ENCODE measurements at places on chromosomes 2 and 18.
A peak's percentile ranks its signal among the peaks of the same experiment; 100 is the strongest.

GRCh38 chr2:99485824-99486223, 4.0 kb downstream of the REV1 start:
- H3K27ac ChIP-seq = no peak overlapping the region
- H3K36me3 ChIP-seq = peaks cover 11% of the 10 kb centered on the region
- peaks cover 39% of the 10 kb centered on the region for H3K4me1 ChIP-seq
- no peak overlapping the region for H3K4me3 ChIP-seq
- no peak for DNase-seq
- no peaks in the 10 kb centered on the region for H3K27me3 ChIP-seq

- no peaks in the 10 kb centered on the region for H3K4me1 ChIP-seq
- no peaks in the 10 kb centered on the region for H3K36me3 ChIP-seq
- H3K27ac ChIP-seq = no peak overlapping the region
- DNase-seq = no peak
- no peaks in the 10 kb centered on the region for H3K27me3 ChIP-seq
Observed at GRCh38 chr2:229162015-229162414, 109.1 kb downstream of the PID1 start.

GRCh38 chr2:75608684-75609333, 37.8 kb upstream of the MRPL19 start:
- peaks cover 27% of the 10 kb centered on the region for H3K27me3 ChIP-seq
- DNase-seq = peak; percentile 71
- H3K4me1 ChIP-seq = peaks cover 1% of the 10 kb centered on the region
- no peak overlapping the region for H3K4me3 ChIP-seq

GRCh38 chr2:118371515-118371914, 283.2 kb downstream of the INSIG2 start:
- peaks cover 4% of the 10 kb centered on the region for H3K27me3 ChIP-seq
- H3K4me1 ChIP-seq = no peaks in the 10 kb centered on the region
- no peak overlapping the region for H3K4me3 ChIP-seq

GRCh38 chr2:42386682-42387081, 25.7 kb upstream of the COX7A2L start:
- H3K4me3 ChIP-seq = no peak overlapping the region
- H3K27me3 ChIP-seq = peaks cover 2% of the 10 kb centered on the region
- H3K27ac ChIP-seq = no peak overlapping the region
- no peak for DNase-seq
- H3K4me1 ChIP-seq = no peaks in the 10 kb centered on the region

- no peak for DNase-seq
- H3K4me1 ChIP-seq = peaks cover 3% of the 10 kb centered on the region
- H3K27me3 ChIP-seq = peaks cover 4% of the 10 kb centered on the region
- H3K4me3 ChIP-seq = no peak overlapping the region
Observed at GRCh38 chr2:196380098-196380497, 208.7 kb upstream of the STK17B start.

- no peaks in the 10 kb centered on the region for H3K36me3 ChIP-seq
- peaks cover 14% of the 10 kb centered on the region for H3K27me3 ChIP-seq
- H3K4me1 ChIP-seq = no peaks in the 10 kb centered on the region
- DNase-seq = no peak
Observed at GRCh38 chr2:26633993-26634595, 7.1 kb downstream of the CIB4 start.

GRCh38 chr18:27661320-27662018, 476.4 kb upstream of the CHST9 start:
- H3K4me1 ChIP-seq = no peaks in the 10 kb centered on the region
- H3K36me3 ChIP-seq = no peaks in the 10 kb centered on the region
- no peak for DNase-seq
- H3K4me3 ChIP-seq = no peak overlapping the region
- H3K27ac ChIP-seq = no peak overlapping the region

GRCh38 chr2:10034333-10035052, 8.9 kb upstream of the KLF11 start:
- H3K36me3 ChIP-seq = no peaks in the 10 kb centered on the region
- H3K27ac ChIP-seq = no peak overlapping the region
- DNase-seq = no peak
- peaks cover 5% of the 10 kb centered on the region for H3K4me1 ChIP-seq
- no peak overlapping the region for H3K4me3 ChIP-seq

GRCh38 chr18:28692337-28692736, 515.4 kb upstream of the CDH2 start:
- H3K27me3 ChIP-seq = no peaks in the 10 kb centered on the region
- H3K4me1 ChIP-seq = no peaks in the 10 kb centered on the region
- no peaks in the 10 kb centered on the region for H3K36me3 ChIP-seq
- H3K4me3 ChIP-seq = no peak overlapping the region
- H3K27ac ChIP-seq = no peak overlapping the region

GRCh38 chr18:53701697-53702096, 522.8 kb downstream of the MBD2 start:
- DNase-seq = no peak
- no peaks in the 10 kb centered on the region for H3K4me1 ChIP-seq
- no peaks in the 10 kb centered on the region for H3K27me3 ChIP-seq

- peak overlapping the region; percentile 1 for H3K27ac ChIP-seq
- peaks cover 15% of the 10 kb centered on the region for H3K36me3 ChIP-seq
- peaks cover 18% of the 10 kb centered on the region for H3K4me1 ChIP-seq
- no peak overlapping the region for H3K4me3 ChIP-seq
Observed at GRCh38 chr2:62152000-62152399, 43.9 kb upstream of the B3GNT2 start.

DNA sequence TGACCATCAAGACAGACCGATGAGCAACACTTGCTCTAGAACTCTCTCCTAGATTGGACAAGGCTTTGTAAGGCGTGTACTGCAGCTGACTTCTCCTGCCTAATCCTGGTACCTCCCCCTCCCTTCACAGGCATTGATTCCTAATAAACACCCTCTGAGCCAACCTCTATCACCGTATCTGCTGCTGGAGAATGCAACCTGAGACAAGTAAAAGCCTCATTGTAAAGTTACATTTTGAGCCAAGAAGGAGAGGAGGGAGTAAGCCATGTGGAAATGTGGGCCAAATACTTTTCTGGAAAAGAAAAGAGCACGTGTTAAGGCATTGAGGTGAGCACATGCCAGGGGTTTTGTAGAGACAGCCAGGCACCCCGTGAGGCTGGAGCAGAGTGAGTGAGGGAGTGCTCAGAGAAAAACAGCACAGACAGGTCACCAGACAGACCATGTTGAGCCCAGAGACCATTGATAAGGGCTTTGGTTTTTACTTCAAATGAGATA, 2.6 kb upstream of the WDFY1 start:
- DNase-seq = no peak
- H3K27me3 ChIP-seq = no peaks in the 10 kb centered on the region
- peaks cover 47% of the 10 kb centered on the region for H3K4me1 ChIP-seq
- H3K27ac ChIP-seq = peak overlapping the region; percentile 84
- H3K36me3 ChIP-seq = peaks cover 19% of the 10 kb centered on the region
- H3K4me3 ChIP-seq = no peak overlapping the region

GRCh38 chr2:176526995-176527901, 258.0 kb downstream of the MTX2 start:
- H3K4me3 ChIP-seq = no peak overlapping the region
- no peaks in the 10 kb centered on the region for H3K4me1 ChIP-seq
- H3K27me3 ChIP-seq = peaks cover 26% of the 10 kb centered on the region
- no peak for DNase-seq
- no peak overlapping the region for H3K27ac ChIP-seq

GRCh38 chr2:196195302-196195701, 23.9 kb upstream of the STK17B start:
- H3K27me3 ChIP-seq = peaks cover 1% of the 10 kb centered on the region
- no peak for DNase-seq
- H3K27ac ChIP-seq = peak overlapping the region; percentile 36
- H3K4me3 ChIP-seq = peak overlapping the region; percentile 33
- H3K36me3 ChIP-seq = peaks cover 20% of the 10 kb centered on the region

DNA sequence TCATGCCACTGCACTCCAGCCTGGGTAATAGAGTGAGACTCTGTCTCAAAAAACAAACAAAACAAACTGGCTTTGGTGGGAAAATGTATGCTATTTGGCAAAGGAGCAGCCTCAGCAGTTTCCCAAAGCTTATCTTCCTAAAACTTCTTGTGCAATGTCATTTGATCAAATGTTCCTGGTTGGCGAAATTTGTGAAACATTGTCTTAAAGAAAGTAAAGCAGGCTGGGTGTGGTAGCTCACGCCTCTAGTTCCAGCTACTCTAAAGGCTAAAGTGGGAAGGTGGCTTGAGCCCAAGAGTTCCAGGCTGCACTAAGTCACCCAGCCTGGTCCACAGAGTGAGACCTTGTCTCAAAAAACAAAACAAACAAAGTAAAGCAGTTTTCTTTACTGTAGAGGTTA, 17.3 kb upstream of the TAF4B start:
- H3K4me3 ChIP-seq = no peak overlapping the region
- H3K36me3 ChIP-seq = no peaks in the 10 kb centered on the region
- no peak overlapping the region for H3K27ac ChIP-seq
- no peaks in the 10 kb centered on the region for H3K4me1 ChIP-seq
- DNase-seq = no peak
- no peaks in the 10 kb centered on the region for H3K27me3 ChIP-seq

DNA sequence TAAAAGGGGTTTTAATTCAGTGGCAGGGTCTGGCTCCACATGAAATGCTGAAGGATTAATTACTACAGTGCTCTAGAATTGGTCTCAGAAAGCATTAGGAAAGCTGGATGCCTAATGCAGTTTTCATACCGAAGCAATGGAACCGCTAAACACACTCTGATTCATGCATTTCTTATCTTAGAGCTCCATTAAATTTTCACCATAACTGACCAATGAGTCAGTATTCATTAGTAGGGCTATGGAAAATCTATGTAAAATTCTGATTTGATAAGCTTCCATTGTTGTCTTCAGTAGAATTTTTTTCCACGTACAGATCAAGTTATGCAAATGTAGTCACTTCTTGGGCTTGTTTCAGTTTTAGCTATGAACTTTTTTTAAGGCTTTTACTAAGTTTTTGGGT, 359.9 kb downstream of the ARHGAP15 start:
- H3K4me3 ChIP-seq = no peak overlapping the region
- H3K4me1 ChIP-seq = peaks cover 4% of the 10 kb centered on the region
- H3K36me3 ChIP-seq = peaks cover 51% of the 10 kb centered on the region
- no peaks in the 10 kb centered on the region for H3K27me3 ChIP-seq
- no peak for DNase-seq

DNA sequence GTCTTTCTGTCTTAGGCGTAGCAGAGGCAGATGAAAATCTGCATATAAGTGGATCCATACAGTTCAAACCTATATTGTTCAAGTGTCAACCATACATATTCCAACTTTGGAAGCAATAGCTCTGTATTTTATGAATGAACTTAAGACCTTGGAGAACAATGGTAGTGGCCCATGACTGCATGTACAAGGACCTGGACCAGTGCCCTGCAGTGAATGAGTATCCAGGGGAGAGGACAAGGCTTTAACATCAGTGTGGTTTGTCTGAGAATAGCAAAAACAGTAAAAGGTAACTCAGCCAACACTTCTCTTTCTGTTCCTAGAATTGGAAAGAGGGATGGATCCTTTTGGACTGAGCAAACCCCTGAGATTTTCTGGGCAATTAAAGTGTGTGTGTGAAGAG, 230.8 kb upstream of the LINC00305 start:
- DNase-seq = no peak
- H3K36me3 ChIP-seq = no peaks in the 10 kb centered on the region
- no peaks in the 10 kb centered on the region for H3K4me1 ChIP-seq

DNA sequence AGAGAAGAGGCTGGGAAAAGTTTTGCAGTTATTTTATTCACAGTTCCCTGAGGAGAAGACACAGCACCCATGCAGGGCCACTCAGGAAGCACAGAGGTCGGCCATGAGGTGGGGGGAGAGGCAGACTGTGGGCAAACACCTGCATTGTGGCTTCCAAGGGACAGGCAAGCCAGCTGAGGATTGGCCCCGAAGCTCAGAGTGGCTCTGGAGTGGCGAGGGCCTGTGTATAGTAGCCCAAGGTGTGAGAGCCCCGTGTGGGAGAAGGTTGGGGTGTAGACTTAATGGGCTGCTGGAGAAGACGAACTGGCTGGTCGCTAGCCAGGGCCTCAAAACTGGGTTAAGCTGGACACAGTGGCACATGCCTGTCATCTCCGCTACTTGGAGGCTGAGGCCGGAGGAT, 218.7 kb downstream of the FHOD3 start:
- H3K36me3 ChIP-seq = no peaks in the 10 kb centered on the region
- peaks cover 6% of the 10 kb centered on the region for H3K27me3 ChIP-seq
- no peak for DNase-seq
- no peak overlapping the region for H3K27ac ChIP-seq
- no peak overlapping the region for H3K4me3 ChIP-seq
- no peaks in the 10 kb centered on the region for H3K4me1 ChIP-seq

DNA sequence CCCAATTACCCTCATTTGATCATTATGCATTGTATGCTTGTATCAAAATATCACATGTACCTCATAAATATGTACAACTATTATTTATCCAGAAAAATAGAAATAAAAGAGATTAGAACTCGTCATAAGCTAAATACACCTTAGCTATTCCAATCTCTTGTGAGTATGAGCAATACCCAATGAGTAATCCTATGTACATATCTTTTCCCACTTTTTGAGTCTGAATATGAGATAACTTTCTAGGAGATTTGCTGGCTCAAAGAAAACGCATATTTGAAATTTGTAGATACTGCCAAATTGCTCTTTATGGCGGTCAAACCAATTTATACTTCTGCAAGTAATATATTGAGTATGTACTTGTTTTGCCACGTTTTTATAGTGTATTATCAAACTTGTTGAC, 24.1 kb downstream of the PRKD3 start:
- no peak overlapping the region for H3K27ac ChIP-seq
- peaks cover 1% of the 10 kb centered on the region for H3K4me1 ChIP-seq
- H3K36me3 ChIP-seq = peaks cover 4% of the 10 kb centered on the region
- H3K4me3 ChIP-seq = no peak overlapping the region
- H3K27me3 ChIP-seq = no peaks in the 10 kb centered on the region

- H3K4me1 ChIP-seq = peaks cover 5% of the 10 kb centered on the region
- no peak for DNase-seq
- no peak overlapping the region for H3K27ac ChIP-seq
- H3K36me3 ChIP-seq = no peaks in the 10 kb centered on the region
- peaks cover 16% of the 10 kb centered on the region for H3K27me3 ChIP-seq
Observed at GRCh38 chr2:171178993-171179392, 18.3 kb upstream of the TLK1 start.

Data from activated naive CD8-positive, alpha-beta T cell treated with anti-CD3 and anti-CD28 coated beads, Interleukin-2, amount 10 ng/mL, durations not matched to agents 7 days and 5 days (primary cell).